ENCODE measurements at places on chromosomes 7 and 10.

DNA sequence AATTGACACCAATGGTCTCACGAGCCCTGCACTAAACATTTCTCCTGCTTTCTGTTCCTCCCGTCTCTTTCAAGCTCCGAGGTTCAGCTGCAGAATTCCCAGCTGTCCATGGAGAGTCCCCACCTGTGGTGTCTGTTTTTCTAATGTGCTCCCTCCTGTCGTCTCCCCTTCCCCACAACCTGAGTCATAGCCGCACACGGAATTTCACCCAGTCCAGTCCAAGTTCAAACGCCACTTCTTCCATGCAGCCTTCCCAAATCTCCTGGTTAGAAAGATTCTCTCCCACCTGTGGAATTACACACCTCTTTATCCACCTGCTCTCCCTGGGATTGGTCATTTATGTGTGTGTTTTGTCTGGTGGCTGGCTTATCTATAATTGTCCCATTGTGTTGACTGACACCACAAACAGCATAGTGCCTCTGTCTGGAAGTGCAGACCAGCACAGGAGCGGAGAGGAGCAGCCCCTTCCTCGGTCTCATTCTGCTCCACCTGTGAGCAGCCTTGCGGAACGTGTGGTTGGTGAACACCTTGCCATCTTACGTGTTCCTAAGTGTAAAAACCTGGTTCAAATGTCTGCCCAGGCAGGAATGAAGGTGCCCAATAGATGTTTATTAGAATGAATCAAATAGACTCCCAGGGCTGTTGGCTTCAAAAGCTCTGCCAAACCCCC, 3.3 kb upstream of the DIP2C start:
- DNase-seq: no peak

GRCh38 chr10:79077488-79078173, 8.9 kb downstream of the ZMIZ1 start:
- no peak for DNase-seq

DNA sequence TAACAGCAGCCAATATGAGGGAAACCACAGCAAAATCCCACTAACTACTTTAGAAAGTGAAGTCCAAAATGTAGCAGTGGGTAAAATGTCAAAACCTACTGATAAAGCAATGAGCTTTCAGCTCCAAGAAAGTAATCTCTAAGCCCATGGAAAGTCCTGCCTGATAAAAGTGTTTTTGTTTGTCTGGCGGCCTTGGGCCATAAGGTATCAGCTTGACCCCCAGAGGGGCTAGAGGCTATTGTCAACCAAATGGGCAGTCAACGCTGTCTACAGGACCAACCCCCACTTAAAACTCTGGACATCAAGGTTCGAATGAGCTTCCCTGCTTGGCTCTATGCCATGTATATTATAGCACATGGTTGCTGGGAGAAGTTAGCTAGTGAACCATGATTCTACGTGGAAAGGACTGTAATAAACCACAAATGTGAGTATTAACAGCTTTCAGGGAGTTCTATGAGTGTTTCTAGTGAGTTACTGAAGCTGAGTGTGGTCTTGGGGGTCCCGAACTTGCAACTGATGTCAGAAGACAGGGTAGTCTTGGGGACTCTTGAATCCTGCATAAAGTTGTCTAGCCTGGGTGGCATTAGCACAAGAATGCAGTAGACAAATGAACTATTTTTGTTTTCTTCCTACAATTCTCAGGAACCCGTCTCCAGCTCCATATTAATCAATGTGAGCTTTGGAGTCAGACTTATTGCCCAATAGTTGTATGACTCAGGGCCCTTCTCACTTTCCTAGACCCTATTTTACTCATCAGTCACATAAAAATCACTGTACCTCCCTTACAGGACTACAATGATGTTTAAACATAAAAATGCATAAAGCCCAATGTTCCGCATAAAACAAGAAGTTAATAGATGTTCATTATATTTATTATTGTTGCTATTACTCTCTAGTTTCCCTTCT, 164.9 kb downstream of the DGKI start:
- DNase-seq: no peak

DNA sequence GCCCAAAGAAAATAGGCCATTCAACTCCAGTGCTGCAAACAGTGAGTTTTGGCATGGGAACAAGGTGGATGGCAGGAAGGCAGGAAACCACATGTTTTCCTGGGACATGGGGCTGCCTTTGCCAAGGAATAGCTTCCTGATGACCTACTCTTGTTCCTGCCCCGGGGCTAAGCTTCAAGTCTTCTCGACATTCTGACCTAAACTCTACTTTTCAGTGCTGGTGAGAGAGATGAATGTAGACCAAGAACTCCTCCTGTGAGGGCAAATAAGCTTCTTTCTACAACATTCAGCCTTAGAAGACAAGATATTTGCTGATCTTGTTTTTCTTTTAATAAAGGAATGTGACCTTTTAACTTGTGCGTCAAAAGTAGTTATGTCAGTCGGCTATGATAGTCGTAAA, 199.0 kb downstream of the GPR37 start:
- no peak for DNase-seq

GRCh38 chr7:85094046-85094725, 92.7 kb downstream of the SEMA3D start:
- no peak for DNase-seq

- DNase-seq: no peak
These were observed 102.1 kb downstream of the RTKN2 start for GRCh38 chr10:62166331-62167131.

GRCh38 chr7:7848246-7848645, 120.3 kb upstream of the GLCCI1 start:
- DNase-seq: no peak

GRCh38 chr10:101967119-101967518, 88.9 kb downstream of the ARMH3 start:
- no peak for DNase-seq

DNA sequence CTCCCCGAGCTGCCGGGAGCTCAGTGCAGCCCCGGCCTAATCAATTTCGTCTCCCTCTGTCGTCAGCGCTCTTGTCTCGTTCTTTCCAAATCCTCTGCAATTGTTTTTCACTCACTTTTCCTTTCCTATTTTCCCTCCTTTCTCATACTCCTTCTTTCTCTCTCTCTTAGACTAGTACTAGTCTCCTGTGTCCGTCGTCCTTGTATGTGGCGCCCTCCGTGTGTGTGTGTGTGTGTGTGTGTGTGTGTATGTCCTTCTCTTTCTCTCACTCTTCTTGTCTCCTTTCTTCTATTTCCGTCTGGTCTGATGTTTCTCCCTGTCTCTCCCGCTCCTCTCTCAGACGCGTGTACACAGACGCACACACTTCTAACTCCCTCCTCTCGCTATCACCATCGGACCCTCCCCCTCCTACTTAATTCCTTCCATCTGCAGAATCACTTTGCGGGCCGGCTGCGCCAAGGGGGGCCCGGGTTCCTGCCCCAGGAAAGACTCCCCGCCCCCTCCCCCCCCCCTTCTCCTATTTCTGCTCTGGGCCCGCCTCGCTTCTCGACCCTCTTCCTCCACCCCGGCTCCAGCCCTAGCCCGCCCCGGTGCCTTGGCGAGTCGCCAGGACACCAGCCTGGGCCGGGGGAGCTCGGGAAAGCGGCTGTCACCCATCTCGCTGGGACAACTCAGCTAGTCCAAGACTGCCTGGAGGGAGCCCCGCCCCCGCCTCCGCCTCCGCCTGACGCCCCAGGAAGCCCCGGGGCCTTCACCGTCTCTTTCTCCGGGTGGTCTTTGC, 743 bp upstream of the ZCCHC24 start:
- no peak for DNase-seq

GRCh38 chr7:128106821-128107220, 75.6 kb upstream of the LRRC4 start:
- no peak for DNase-seq

GRCh38 chr7:24913801-24914464, 66.0 kb downstream of the OSBPL3 start:
- DNase-seq: no peak

DNA sequence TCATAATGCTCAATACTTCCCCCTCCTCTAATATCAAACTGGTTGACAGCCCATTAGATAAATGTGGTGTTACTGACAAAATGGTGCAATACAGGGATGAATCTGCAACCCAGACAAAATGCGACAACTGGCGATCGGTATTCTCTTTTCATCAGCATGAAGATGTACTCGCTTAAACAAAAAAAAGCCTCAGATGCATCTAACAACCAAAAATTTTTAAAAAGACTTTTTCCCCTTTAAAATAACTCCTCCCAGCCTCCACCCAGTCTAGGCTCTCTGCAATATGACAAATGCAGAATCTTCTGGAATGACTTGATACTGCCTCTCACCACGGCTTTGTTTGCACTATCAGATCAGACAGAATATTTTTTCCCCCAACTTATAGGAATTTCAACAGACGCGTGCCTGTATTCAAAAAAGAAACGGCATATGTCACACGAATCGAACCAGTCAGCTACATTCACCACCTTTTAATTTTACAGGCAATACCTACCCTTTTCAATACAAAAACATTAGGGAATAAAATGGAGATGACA, 1.2 kb downstream of the YWHAG start:
- DNase-seq: no peak

DNA sequence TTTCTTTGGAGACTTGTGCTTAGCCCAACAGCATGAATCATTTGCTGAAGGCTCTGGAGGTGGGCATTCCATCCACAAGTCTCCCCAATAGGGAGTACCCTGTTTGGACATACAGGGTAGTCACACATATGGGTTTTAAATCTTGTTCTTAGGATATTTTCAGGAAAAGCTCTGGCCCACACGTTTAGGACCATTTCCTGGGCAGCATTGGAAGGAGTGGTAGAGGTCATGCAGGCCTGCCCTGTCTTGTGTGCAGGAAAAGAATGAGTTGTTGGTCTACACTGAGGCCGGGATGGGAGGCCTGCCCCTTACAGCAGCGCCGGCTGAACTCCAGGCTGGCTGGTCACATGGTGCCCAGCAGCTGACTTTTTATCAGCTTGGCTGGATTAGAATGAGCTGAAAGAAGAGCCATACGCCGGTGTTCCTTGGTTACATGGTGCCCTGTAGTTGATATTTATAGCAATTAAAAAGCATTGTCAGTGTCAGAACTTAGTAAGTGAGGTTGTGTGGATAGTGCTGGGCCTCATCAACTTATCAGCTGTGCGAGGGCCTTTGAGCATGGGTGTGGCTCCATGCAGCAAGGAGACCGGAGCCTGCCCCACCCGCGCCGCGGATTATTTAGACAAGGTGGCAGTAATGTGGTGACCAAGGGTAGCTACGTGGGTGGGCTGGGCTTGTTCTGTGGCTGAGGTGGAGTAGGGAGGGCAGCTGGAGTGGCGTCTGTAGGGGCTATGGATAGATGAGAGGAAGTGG, 28.6 kb downstream of the OGDH start:
- no peak for DNase-seq

DNA sequence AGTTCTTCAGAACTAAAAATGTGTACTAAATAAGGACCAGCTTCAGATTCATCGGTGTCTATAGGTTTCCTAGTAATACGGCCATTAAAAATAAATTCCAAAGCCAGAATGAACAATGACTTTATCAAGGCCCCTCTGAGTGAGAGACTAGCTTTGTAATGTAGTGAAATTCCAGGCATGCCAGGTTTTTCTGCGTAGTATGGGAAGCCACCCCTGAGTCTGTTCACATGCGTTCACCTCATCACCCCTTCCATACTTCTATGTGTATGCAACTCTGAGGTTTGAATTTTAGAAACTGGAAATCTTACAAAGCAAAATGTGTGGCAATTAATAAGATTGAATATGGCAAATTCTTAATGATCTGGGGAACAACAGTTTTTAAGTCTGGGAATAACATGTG, 24.5 kb downstream of the RNF32 start:
- no peak for DNase-seq

GRCh38 chr7:123351027-123351426, 151.3 kb upstream of the SLC13A1 start:
- no peak for DNase-seq

DNA sequence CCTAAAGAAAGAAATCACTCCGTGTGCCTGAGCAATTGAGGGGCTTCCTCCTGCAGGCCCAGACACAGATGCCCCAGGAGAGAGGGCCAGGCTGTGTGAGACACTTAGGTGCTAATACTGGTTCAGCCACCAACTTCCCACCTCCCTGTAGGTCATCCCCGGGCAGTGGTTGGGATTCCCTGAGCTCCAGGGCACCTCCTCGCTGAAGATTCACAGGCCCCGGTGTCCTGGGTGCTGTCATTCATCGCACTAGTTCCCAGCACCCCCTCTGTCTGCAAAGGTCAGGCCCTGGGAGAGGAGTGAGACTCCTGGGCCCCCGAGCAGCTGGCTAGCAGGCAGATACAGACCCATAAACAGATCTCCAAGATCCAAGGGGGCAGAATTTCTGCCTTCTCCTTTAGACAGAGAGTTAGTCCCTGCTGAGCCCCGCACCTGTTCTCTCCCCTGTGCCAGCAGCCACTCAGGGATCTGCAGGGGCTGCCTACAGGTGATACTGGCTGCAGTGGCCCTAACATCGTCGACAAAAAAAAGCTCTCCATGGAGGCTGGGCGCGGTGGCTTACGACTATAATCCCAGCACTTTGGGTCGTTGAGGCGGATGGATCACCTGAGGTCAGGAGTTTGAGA, 38.2 kb upstream of the GTF2I start:
- DNase-seq: no peak

GRCh38 chr10:131691481-131692090, 209.2 kb upstream of the PPP2R2D start:
- no peak for DNase-seq

GRCh38 chr7:149285603-149286002, 23.6 kb downstream of the ZNF783 start:
- no peak for DNase-seq

DNA sequence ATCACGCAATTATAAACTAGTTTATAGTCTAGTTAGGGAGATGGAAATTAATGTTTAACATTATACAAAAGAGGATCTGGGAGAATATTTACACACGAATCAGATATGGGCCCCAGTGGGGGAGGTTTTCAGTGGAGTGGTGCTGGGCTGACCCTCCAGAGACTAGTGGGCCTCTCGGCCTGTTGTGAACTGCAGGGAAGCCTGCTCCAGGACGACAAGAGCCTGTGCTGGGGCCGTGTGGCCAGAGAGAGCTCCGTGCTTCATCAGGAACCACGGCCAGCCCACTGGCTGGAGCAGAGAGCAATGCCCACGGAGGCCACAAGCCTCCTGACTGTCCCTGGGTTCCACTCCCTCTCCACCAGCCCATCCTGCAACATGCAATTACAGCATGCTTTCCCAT, 11.3 kb upstream of the ESYT2 start:
- no peak for DNase-seq

- no peak for DNase-seq
These were observed 11.7 kb downstream of the CPA5 start for GRCh38 chr7:130356121-130356875.

GRCh38 chr10:121088524-121088923, 237.4 kb downstream of the WDR11 start:
- no peak for DNase-seq

- no peak for DNase-seq
These were observed 23.6 kb downstream of the GNA12 start for GRCh38 chr7:2820508-2820934.

DNA sequence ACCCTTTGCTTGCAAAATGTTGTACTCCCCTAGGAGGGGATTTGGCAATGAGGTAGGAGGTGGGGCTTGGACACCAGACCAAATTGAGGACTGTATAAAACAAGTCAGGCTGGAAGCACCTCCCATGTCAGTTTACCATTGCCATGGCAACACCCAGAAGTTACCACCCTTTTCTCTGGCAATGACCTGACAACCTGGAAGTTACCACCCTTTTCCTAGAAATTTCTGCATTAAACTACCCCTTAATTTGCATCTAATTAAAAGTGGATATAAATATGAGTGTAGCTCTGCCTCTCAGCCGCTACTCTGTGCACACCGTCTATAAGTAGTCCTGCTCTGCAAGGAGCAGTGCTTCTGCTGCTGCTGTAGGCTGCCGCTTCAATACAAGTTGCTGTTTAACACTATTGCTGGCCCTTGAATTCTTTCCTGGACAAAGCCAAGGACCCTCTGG, 7.8 kb upstream of the BLNK start:
- DNase-seq: no peak

GRCh38 chr7:39360766-39361165, 205.4 kb upstream of the YAE1 start:
- DNase-seq: no peak

Measured in D721Med (cell line).